Progenitor cell of endocrine pancreas (in vitro differentiated cells): ENCODE measurements at places on chromosomes 12 and 14.

GRCh38 chr12:65879878-65880277, 55.6 kb downstream of the HMGA2 start:
- no peak for DNase-seq

- DNase-seq: no peak
These were observed 942.6 kb downstream of the GALC start for GRCh38 chr14:87050421-87050820.

DNA sequence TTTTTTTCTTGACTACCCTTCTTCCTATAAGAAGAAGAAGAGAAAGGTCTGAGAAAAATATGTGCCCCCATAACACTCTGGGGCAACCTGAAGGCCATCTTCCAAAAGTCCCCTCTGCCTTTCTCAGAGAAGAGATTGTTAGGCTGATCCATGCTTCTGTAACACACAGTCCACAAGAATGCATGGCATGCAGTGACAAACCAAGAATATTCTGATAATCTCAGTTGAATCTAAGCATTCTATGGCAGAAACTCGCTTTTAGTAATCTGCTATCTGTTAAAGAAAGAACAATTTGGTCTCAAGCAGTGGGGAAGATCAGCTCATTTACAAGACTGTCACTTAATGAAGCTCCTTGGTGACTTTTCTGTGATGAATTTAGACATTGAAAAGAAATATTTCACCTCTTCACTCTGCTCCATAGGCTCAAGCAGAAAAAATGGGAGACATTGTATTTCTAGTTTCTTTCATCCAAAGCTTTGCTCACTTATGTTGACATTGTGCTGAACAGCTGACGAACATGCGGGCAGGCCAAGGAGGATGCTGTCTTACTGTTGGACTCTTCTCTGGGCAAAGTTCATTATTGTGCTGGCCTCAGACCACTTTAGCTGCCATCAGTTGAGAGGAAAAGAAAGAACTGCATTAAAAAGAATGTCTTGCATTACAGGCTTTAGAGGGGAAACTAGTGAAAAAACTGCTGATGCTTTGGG, 957.1 kb downstream of the DIO2 start:
- DNase-seq: no peak

DNA sequence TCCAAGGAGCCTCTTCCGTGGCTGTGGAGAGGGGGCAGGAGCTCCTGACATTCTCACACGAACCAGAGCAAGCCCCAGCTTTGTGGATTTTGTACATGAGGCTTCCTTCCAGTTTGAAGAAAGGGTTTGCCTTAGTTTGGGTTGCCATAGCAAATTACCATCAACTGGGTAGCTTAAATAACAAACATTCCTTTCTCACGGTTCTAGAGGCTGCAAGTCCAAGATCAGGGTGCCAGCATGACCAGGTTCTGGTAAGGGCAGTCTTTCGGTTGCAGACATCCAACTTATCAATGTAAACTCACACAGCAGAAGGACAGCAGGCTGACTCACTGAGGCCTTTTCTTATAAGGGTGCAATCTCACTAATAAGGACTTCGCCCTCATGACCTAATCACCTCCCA, 25.9 kb upstream of the STAB2 start:
- DNase-seq: no peak

DNA sequence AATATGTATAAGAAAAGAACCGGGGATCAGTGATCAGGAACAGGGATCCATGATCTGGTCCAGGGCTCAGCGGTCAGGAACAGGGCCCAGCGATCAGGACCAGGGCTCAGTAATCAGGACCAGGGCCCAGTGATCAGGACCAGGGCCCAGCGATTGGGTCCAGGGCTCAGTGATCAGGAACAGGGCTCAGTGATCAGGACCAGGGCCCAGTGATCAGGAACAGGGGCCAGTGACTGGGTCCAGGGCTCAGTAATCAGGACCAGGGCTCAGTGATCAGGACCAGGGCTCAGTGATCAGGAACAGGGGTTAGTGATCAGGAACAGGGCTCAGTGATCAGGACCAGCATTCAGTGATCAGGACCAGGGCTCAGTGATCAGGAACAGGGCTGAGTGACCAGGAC, 56.3 kb downstream of the TMEM121 start:
- no peak for DNase-seq

DNA sequence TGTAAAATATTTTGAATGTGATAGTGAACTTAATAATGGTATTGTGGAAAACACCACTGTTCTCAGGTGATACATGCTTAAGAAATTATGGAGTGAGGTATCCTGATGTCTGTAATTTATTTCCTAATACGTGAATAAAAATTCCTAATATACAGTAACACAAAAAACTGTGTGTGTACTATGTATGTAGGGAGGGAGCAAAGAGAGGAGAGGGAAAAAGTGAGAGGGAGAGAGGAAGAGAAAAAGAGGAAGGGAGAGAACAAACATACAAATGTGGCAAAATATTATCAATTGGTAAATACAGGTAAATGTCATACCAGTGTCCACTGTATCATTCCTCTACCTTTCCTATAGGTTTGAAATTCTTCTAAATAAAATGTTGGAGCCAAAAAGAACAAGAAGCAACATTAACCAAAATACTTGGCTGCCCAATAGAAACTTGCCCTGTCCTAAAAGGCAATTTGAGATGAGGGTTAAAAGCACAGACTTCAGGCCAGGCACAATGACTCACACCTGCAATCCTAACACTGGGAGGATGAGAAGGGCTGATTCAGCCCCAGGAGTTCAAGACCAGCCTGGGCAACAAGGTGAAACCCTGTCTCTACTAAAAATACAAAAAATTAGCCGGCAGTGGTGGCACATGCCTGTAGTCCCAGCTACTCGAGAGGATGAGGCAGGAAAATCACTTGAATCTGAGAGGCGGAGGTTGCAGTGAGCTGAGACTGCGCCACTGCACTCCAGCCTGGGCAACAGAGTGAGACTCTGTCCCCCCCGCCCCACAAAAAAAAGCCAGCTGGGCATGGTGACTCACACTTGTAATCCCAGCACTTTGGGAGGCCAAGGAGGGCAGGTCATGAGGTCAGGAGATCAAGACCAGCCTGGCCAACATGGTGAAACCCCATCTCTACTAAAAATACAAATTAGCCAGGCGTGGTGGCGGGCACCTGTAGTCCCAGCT, 14.5 kb downstream of the R3HDM2 start:
- no peak for DNase-seq

DNA sequence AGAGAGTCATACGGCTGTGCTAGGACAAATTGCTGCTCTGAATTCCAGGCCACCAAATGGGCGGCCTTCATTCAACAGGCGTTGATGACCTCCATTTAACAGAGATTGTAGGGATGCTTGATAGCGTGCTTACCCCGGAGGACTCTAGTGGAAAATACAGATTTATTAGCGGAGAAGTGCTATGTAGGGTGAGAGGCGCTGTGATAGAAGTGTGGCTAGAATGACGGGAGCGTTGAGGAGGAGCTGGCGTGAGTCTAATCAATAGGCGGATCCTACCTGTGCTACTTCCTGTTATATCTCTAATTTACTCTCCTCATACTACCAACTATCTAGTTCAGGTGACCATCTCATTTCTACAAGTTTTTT, 668 bp downstream of the MRPS35 start:
- DNase-seq: no peak

GRCh38 chr12:106910202-106910601, 45.5 kb upstream of the TMEM263 start:
- no peak for DNase-seq

DNA sequence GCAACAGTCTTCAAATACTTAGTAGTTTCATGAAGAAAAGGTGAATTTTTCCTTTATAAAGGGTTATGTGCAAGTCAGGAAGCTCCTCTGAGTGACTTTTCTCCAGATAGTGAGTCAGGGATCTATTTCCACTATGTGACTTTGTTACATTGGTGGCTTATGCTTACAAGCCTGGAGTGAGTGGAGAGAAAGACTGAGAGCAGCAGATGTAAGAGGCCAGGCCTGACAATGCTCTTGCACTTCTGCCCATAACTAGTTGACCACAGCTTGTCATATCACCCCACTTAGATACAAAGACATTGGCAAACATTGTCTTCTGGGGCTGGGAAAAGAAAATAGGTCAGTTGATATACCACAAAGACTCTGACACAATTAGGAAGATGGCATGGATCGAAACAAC, 236.5 kb downstream of the PDZRN4 start:
- DNase-seq: no peak

- DNase-seq: no peak
These were observed 892.9 kb downstream of the DIO2 start for GRCh38 chr14:79318371-79318770.

DNA sequence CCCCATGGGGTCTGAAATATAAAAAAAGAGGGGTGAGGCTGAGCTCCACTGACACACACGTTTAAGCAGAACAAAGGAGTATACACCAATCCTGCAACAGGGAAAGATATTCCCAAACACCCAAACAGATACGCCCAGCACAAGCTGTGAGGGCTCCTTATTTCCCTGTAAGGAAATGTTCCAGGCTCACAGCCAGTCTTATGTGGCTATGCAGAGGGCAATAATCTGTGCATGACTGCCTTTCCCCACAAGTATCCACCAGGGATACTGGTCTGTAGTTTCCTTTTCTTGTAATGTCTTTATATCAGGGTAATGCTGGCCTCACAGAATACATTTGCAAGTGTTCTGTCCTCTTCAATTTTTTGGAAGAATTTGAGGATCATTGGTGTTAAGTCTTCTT, 141.7 kb upstream of the DAAM1 start:
- no peak for DNase-seq

- no peak for DNase-seq
These were observed 13.1 kb upstream of the TAC3 start for GRCh38 chr12:57029457-57029856.

GRCh38 chr14:96090441-96091148, 51.4 kb downstream of the C14orf132 start:
- DNase-seq: no peak

DNA sequence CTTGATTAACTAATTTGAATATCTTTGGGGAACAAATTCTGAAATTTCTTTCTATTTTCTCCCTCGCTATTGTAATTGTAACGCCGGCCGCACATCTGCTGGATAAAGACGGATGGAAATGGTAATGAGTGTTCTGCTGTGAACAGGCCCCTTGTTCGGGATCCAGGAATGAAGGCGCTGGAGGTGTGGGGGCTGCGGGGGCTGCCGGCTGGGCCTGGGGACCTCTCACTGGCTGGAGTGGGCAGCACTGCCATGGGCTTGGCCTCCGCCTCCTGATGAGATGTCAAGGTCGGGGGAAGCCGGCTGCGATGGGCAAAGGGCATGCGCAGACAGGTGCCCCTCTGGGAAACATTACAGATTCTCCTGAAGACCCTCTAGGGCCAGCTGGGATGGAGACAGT, 175.4 kb downstream of the PHETA1 start:
- DNase-seq: no peak

- DNase-seq: no peak
These were observed 683.4 kb downstream of the SLC16A7 start for GRCh38 chr12:60279221-60279620.

- DNase-seq: no peak
These were observed 37.0 kb downstream of the BTG1 start for GRCh38 chr12:92108651-92109050.
